Suprapubic skin (tissue), 4 donors: ENCODE measurements at places on chromosomes 5 and 9.

DNA sequence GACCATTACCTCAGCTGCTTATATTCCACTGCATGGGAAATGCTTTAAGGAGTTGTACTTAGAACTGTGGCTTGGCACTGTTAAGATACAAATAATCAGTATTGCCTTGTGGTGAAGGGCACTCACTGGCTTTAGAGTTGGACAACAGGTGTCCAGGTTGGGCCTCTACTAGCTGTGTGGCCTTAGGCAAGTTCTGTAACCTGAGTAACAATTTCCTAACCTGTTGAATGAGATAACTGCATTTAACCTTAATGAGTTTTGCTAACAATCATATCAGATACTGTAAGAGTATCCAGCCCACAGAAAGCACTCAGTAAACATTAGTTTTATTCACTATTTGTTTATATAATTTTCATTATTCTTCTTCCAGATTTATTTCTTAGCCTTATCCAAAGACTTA, 17.2 kb upstream of the HK3 start:
- H3K27me3 ChIP-seq, result no peaks in the 10 kb centered on the region
- peaks cover 26% of the 10 kb centered on the region for H3K36me3 ChIP-seq

- DNase-seq, result no peak
- H3K4me3 ChIP-seq, result no peak overlapping the region
- H3K4me1 ChIP-seq, result no peaks in the 10 kb centered on the region
- H3K36me3 ChIP-seq, result no peaks in the 10 kb centered on the region
Measured at GRCh38 chr5:136420168-136420898, 55.0 kb upstream of the TRPC7 start.

DNA sequence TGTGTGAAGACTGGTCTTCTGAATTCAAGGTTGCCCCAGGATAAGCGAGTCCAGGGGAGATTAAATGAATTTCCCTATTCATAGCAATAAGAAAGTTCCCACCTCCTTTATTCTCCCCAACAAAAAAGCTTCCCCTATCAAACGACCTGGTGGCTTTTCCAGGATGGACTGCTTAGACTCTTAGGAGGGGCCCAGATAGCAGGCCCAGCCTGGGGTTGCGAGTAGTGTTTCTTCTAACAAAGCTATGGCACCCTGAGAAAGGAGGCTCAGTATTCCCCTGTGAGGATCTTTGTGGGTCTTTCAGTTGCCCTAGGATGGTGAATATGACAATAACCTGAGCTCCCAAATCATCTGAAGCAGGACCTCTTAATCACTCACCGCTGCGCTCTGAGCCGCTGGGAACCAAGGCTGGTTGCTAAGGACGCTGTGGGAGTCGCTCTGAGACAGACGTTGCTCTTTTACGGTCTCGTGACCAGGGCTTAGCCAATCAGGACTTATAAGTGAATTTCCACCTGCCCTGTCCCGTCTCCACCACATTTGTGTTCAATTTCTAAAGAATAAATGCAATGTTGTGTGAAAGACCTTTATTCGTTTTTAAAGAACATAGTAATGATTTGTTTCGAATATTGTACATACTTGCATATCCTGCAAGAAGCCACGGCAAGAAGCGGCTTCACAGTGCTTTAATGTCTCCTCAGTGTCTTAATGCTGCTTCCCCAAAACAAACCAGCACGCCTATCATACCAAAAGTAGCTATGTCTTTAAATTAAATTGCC, at the start of gene TMEM232:
Gene TMEM232 (minus strand): TSS at position 423 of the 776 bp plus-strand sequence. CDS start 59,319 bp downstream, outside the sequence.
- no peaks in the 10 kb centered on the region for H3K27me3 ChIP-seq
- no peaks in the 10 kb centered on the region for H3K4me1 ChIP-seq
- H3K4me3 ChIP-seq, result peak within 1 kb of the TSS; percentile 37
- no peak for DNase-seq
- no peaks in the 10 kb centered on the region for H3K36me3 ChIP-seq
- no peak within 1 kb of the TSS for H3K27ac ChIP-seq

GRCh38 chr9:109272045-109272444, 48.8 kb downstream of the EPB41L4B start:
- H3K27me3 ChIP-seq, result no peaks in the 10 kb centered on the region
- no peak for DNase-seq
- H3K4me3 ChIP-seq, result no peak overlapping the region
- peaks cover 4% of the 10 kb centered on the region for H3K4me1 ChIP-seq
- H3K27ac ChIP-seq, result no peak overlapping the region

- H3K36me3 ChIP-seq, result no peaks in the 10 kb centered on the region
- H3K27me3 ChIP-seq, result no peaks in the 10 kb centered on the region
- DNase-seq, result peak; percentile 33
Measured at GRCh38 chr9:134303601-134304000, 22.7 kb upstream of the RXRA start.

- H3K27ac ChIP-seq, result no peak overlapping the region
- DNase-seq, result no peak
- no peak overlapping the region for H3K4me3 ChIP-seq
Measured at GRCh38 chr5:31449962-31450361, 81.9 kb downstream of the DROSHA start.

- no peaks in the 10 kb centered on the region for H3K27me3 ChIP-seq
- H3K4me1 ChIP-seq, result peaks cover 2% of the 10 kb centered on the region
- peak; percentile 41 for DNase-seq
- no peaks in the 10 kb centered on the region for H3K36me3 ChIP-seq
- no peak overlapping the region for H3K4me3 ChIP-seq
- H3K27ac ChIP-seq, result no peak overlapping the region
Measured at GRCh38 chr5:178398901-178399700, 166.5 kb upstream of the PHYKPL start.

GRCh38 chr5:137649228-137649935, 86.5 kb downstream of the KLHL3 start:
- H3K4me3 ChIP-seq, result no peak overlapping the region
- H3K27me3 ChIP-seq, result no peaks in the 10 kb centered on the region
- DNase-seq, result no peak
- H3K4me1 ChIP-seq, result peaks cover 3% of the 10 kb centered on the region
- no peaks in the 10 kb centered on the region for H3K36me3 ChIP-seq
- H3K27ac ChIP-seq, result no peak overlapping the region

DNA sequence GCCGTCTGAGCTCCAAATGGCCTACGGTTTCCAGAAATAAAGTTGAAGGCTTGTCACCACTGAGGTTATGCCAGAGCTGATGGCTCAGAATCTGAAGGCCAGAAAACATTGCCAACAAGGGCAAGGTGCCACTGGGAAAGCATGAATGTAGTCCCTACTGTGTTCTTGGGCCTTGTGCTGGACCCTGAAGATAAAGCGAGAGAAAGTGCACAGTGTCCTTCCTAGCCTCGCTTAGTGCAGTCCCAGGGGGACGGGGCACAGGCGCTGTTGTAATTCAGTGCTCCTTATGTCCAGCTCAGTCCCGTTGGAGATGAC, 84.5 kb downstream of the NDFIP1 start:
- H3K27ac ChIP-seq, result no peak overlapping the region
- DNase-seq, result no peak
- no peaks in the 10 kb centered on the region for H3K4me1 ChIP-seq
- H3K27me3 ChIP-seq, result no peaks in the 10 kb centered on the region
- H3K36me3 ChIP-seq, result no peaks in the 10 kb centered on the region

- no peaks in the 10 kb centered on the region for H3K4me1 ChIP-seq
- H3K4me3 ChIP-seq, result no peak overlapping the region
- H3K36me3 ChIP-seq, result no peaks in the 10 kb centered on the region
- H3K27ac ChIP-seq, result no peak overlapping the region
Measured at GRCh38 chr9:14899815-14900193, 10.4 kb downstream of the FREM1 start.

DNA sequence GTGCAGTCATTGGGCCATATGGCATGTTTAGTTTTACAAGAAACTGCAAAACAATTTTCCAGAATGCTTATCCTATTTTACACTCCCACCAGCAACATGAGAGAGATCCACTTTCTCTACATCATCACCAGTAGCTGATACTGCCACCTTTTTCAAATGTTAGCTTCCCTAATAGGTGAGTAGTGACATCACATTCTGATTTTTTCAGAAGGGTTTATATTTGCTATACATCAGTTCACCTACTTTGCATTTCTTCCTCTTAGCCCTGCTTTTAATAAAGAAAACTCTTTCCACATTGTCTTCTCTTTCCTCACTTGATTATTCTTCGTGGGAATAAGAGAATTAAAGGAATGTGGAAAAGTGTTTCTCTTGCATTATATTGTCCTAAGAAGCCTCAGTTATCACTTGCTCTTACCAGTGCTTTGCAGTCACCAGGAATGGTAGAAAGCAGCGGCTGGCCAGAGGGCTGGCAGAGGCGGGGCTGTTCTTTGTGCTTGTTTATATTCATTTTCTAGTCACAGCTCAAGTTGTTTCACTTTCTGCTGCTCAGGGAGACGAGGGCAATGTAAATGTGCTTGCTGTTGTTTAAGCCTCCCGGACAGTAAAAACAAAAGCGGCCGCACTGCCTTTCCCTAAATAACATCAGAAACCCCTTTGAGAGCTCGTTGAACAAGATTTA, 164.8 kb downstream of the HSD17B3 start:
- peaks cover 7% of the 10 kb centered on the region for H3K27me3 ChIP-seq
- no peaks in the 10 kb centered on the region for H3K36me3 ChIP-seq
- peaks cover 32% of the 10 kb centered on the region for H3K4me1 ChIP-seq
- peak overlapping the region; percentile 18 for H3K4me3 ChIP-seq

DNA sequence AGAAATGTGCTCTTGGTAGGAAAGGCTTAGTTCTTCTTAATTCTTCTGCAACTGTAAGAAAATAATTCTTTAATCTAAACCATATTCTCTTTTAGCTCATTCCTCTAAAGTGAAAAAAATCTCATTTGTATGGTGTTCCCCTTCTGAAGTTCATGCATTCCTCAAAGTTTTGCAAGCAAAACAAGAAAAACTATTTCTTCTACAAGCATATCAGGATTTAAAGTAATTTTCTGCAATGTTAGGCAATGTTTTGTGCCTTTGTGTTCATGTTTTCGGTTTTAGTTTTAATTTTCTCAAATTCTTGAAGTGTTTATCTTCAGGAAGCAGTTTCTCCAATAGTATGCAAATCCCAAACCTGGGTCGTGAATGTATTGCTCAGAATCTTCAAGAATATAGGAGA, 12.7 kb upstream of the GPR21 start:
- H3K27ac ChIP-seq, result no peak overlapping the region
- peaks cover 70% of the 10 kb centered on the region for H3K36me3 ChIP-seq
- no peak for DNase-seq
- no peaks in the 10 kb centered on the region for H3K4me1 ChIP-seq

DNA sequence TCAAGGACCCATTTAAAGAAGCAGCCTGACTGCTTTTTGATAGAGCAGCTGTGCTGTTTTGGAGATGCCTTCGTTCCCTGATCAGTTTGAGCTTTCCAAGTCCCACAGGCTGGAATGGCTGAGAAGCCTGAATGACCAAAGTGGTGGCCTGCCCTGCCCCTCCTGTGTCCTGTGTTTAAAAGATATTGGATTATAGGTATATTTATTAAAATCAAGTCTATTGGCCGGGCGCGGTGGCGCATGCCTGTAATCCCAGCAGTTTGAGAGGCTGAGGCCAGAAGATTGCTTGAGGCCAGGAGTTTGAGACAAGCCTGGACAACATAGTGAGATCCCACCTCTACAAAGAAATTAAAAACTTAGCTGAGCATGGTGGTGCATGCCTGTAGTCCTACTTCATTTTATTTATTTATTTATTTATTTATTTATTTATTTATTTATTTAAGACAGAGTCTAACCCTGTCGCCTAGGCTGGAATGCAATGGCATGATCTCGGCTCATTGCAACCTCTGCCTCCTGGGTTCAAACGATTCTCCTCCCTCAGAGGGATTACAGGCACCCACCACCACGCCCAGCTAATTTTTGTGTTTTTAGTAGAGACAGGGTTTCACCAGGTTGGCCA, 87.7 kb downstream of the CACNA1B start:
- H3K4me1 ChIP-seq, result no peaks in the 10 kb centered on the region
- H3K27ac ChIP-seq, result no peak overlapping the region
- DNase-seq, result no peak
- no peak overlapping the region for H3K4me3 ChIP-seq
- peaks cover 5% of the 10 kb centered on the region for H3K27me3 ChIP-seq

- peak overlapping the region; percentile 67 for H3K27ac ChIP-seq
- no peaks in the 10 kb centered on the region for H3K4me1 ChIP-seq
- peaks cover 22% of the 10 kb centered on the region for H3K27me3 ChIP-seq
Measured at GRCh38 chr9:114928136-114928535, 2.3 kb downstream of the TNFSF8 start.

- no peaks in the 10 kb centered on the region for H3K36me3 ChIP-seq
- H3K4me3 ChIP-seq, result no peak overlapping the region
- no peaks in the 10 kb centered on the region for H3K27me3 ChIP-seq
- H3K4me1 ChIP-seq, result peaks cover 27% of the 10 kb centered on the region
- no peak for DNase-seq
Measured at GRCh38 chr9:134209731-134210311, 45.5 kb upstream of the RNU6ATAC start.

GRCh38 chr5:114362197-114362976, 517 bp downstream of the KCNN2 start:
- peaks cover 37% of the 10 kb centered on the region for H3K4me1 ChIP-seq
- H3K36me3 ChIP-seq, result no peaks in the 10 kb centered on the region
- peaks cover 47% of the 10 kb centered on the region for H3K27me3 ChIP-seq

GRCh38 chr9:134947265-134947955, 29.7 kb upstream of the FCN1 start:
- no peak for DNase-seq
- H3K27me3 ChIP-seq, result peaks cover 32% of the 10 kb centered on the region
- H3K4me3 ChIP-seq, result no peak overlapping the region
- no peaks in the 10 kb centered on the region for H3K36me3 ChIP-seq

GRCh38 chr5:140402258-140403074, 833 bp downstream of the ANKHD1 start:
- peak overlapping the region; percentile 99 for H3K27ac ChIP-seq
- no peaks in the 10 kb centered on the region for H3K27me3 ChIP-seq
- DNase-seq, result no peak
- no peaks in the 10 kb centered on the region for H3K36me3 ChIP-seq
- peaks cover 56% of the 10 kb centered on the region for H3K4me1 ChIP-seq
- peak overlapping the region; percentile 99 for H3K4me3 ChIP-seq

DNA sequence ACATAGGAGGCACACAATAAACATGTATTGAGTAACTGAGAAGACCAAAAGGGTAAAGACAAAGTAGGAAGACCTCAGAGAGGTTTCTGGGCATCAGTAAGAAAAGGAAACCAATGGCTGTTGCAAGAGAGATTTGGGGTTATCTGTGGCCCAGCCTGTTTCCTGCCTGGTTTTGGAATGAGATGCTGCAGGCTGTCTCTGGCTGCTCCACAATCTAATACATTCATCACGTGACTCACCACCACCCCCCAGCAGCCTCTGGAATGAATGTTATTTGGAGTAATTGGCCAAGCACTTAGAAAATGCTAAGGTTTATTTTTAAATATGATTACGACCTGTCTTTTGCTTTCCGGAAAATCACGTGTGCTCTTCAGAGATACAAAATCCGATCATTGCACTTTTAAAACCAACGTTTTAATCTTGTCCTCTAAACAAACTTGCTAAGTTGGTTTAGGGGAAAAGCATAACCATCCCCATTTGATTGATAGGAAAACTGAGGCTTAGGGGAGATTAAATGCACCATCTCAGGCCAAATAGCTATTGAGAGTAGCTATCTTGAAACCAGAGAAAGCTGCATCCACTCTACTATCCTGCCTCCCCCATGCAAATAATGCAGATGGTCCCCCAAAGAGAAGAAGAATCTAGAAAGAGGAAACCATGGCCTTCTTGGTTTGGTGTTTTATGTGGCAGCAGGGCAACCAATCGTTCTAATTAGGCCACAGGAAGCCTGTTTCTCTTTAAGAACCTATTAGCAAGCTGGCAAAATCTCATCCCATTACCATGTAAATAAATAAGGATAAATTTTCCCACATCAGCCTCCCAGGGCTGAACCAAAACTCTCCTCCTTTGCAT, 151.8 kb upstream of the ADRA1B start:
- no peaks in the 10 kb centered on the region for H3K27me3 ChIP-seq
- H3K4me3 ChIP-seq, result no peak overlapping the region
- H3K36me3 ChIP-seq, result no peaks in the 10 kb centered on the region
- DNase-seq, result no peak
- H3K27ac ChIP-seq, result no peak overlapping the region
- H3K4me1 ChIP-seq, result no peaks in the 10 kb centered on the region

- no peaks in the 10 kb centered on the region for H3K36me3 ChIP-seq
- peaks cover 63% of the 10 kb centered on the region for H3K27me3 ChIP-seq
- DNase-seq, result peak; percentile 50
- no peak overlapping the region for H3K27ac ChIP-seq
- H3K4me3 ChIP-seq, result no peak overlapping the region
Measured at GRCh38 chr5:180642181-180642775, 7.1 kb downstream of the FLT4 start.
